ENCODE measurements at places on chromosomes 4 and X. TPM values are rescaled to one million over a fixed set of nuclear protein-coding genes. Genes with fewer than 3 reads are reported as not detected.
A peak's percentile ranks its signal among the peaks of the same experiment; 100 is the strongest.

HGFAC gene
- 0.50 TPM for total RNA-seq

RAB9B gene
- total RNA-seq = 2.0 TPM

BEND2 gene
- total RNA-seq = not detected

SPP1 gene
- 6.5 TPM for total RNA-seq

DCAF8L2 gene
- total RNA-seq = not detected

DNA sequence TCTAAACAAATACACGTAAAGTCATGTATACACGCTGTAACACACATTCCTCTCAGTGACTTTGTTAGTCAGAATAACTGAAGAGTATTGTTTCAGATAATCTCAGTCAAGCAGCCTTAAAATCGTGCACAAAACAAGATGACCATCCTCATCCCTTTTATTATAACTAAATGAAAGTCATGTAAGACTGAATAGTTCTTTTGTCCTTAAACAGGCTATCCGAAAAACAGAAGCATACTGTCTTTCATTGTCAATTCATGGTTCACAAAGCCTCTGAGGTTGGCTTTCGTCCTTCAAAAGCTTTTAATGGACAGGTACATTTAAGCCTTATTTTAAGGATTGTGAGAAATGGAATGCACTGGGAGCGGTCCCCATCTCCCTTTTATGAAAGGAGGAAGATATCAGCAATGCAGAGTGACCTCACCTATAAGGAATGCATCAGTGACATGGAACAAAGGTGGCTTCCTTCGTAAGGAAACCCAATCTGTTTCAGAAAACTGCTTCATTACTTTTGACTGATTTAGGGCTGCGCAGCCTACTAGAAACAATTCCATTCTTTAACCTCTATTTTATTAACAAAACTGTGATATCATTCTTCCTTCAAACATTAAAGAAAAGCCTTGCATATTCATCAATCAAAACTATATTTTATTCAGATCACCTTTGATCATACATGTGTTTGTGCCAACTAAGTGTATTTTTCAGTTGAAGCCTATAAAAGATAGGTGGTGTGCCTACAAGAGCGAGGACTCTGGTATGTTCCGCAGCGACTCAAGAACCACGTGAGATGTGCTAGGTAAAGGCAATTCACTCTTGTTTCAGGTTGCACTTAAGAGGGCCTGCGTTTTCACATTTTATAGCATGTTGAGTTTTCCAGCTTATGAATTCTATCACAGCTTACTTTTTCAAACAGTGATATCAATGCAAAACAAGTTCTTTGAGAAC, 19.2 kb downstream of the SH3RF1 start:
- no peak for DNase-seq
- H3K4me3 ChIP-seq = no peak overlapping the region
- H3K27me3 ChIP-seq = no peaks in the 10 kb centered on the region
- H3K36me3 ChIP-seq = peaks cover 12% of the 10 kb centered on the region
- H3K4me1 ChIP-seq = peaks cover 86% of the 10 kb centered on the region

DNA sequence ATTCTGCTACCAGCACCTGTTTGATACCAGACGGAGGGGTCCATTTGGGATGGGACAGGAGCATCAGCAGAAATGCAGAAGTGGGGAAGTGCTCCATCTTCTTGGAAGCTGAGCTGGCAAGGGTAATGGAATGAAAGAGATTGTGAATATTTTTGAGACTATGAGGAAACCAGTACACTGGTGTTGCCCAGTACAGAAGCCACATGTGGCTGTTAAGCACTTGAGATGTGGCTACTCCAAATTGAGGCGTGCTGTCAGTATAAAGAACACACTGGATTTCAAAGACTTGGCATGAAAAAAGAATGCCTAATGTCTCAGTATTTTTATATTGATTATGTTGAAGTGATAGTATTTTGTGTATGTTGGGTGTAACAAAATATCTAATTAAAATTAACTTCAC, 153.4 kb downstream of the PTTG2 start:
- H3K36me3 ChIP-seq = peaks cover 12% of the 10 kb centered on the region
- no peaks in the 10 kb centered on the region for H3K27me3 ChIP-seq
- no peak for DNase-seq
- H3K4me1 ChIP-seq = peaks cover 11% of the 10 kb centered on the region
- H3K4me3 ChIP-seq = no peak overlapping the region
- no peak overlapping the region for H3K27ac ChIP-seq

DNA sequence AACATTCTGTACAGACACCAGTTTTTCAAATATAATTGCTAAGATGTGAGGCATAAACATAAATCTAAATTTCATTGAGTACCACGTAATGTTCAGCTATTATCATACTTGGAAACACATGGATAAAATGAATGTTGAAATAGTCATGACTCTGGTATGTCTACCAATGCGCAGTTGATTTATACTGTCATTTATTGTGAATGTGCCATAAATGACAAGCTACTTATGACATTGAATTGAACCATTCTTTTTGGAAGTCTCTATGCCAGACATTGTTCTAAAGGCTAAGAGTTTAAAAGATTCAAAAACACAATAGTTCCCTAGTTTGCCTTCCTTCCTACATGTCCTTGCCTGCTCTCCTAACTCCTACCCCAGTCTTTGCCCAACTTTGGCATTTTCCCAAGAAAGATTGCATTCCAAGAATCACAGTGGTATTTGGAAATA, 96.6 kb upstream of the DMD start:
- H3K27ac ChIP-seq = peak overlapping the region; percentile 38
- H3K4me1 ChIP-seq = peaks cover 12% of the 10 kb centered on the region
- no peak for DNase-seq
- no peaks in the 10 kb centered on the region for H3K36me3 ChIP-seq
- no peak overlapping the region for H3K4me3 ChIP-seq
- H3K27me3 ChIP-seq = no peaks in the 10 kb centered on the region

GRCh38 chrX:40617566-40617965, 5.7 kb upstream of the MPC1L start:
- H3K27ac ChIP-seq = no peak overlapping the region
- no peaks in the 10 kb centered on the region for H3K27me3 ChIP-seq
- no peak overlapping the region for H3K4me3 ChIP-seq
- no peaks in the 10 kb centered on the region for H3K4me1 ChIP-seq

- H3K4me1 ChIP-seq = peaks cover 71% of the 10 kb centered on the region
- peak overlapping the region; percentile 87 for H3K27ac ChIP-seq
- peak overlapping the region; percentile 99 for H3K4me3 ChIP-seq
Observed at GRCh38 chr4:150590631-150591030, 8.7 kb downstream of the MAB21L2 start.

DNA sequence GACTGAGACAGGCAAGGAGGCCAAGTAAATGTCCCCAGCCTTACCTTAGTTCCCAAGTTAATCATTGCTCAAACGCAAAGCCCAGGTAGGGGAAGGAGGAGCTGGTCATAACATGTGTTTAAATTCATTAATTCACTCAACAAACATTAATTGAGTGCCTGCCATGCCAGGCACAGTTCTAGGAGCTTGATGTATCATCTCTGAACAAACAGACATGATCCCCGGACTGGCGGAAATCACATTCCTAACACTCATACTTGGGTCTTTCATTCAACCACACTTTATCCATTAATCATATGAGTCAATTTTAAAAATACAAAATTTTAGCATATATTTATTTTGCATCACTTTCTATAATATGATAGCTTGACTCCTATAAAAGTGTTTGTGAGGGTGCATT, 335.3 kb upstream of the NOCT start:
- peaks cover 16% of the 10 kb centered on the region for H3K4me1 ChIP-seq
- H3K27ac ChIP-seq = peak overlapping the region; percentile 48
- no peaks in the 10 kb centered on the region for H3K36me3 ChIP-seq
- no peaks in the 10 kb centered on the region for H3K27me3 ChIP-seq
- no peak for DNase-seq

DNA sequence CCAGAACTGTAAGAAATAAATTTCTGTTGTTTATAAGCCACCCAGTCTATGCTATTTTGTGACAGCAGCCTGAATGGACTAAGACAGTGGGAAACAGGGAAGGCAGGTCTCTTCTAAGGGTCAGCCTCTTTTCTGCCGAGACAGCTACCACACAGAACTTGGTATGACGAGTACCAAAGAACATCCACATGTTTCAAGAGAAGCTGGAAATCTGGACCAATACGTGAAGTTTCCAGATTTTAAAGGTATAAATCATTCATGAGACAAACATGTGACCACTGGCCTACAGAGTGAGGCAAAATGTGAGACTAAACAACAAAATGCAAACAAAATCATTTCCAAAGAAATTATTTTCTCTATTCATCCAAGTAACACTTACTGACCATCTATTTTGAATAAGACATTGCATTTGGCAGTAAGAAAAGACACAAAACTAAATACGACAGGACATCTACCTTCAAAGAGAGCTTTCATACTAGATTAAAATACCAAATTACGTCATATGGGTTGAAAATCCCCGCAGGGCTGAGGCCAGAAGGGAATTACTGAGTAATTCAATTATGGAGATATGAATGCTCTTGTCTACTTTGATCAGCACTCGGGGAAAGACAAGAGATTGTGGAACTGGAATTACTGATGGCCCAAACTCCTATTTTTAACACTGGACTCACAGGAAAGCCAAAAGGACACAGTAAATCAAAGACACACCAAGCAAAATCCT, 7.2 kb downstream of the SCARB2 start:
- peaks cover 3% of the 10 kb centered on the region for H3K36me3 ChIP-seq
- no peaks in the 10 kb centered on the region for H3K27me3 ChIP-seq
- DNase-seq = peak; percentile 17
- H3K27ac ChIP-seq = no peak overlapping the region
- peaks cover 45% of the 10 kb centered on the region for H3K4me1 ChIP-seq

DNA sequence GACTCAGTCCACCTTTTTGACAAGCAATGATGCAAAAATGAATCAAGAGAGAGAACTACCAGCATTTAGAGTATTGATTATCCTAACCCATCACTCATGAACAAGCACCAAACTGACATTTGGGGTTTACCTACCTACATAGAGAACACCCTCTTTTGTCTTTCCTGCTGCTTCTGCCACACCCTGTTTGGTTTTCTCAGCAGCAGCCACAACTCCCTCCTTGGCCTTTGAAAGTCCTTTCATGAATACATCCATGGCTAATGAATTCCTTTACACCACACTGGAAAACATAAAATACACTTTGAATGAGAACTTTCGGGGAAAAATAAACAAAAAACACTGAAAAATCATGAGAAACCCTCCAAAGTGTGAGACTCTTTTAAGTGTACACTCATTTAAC, 1.5 kb downstream of the SNCA start:
- H3K36me3 ChIP-seq = no peaks in the 10 kb centered on the region
- peaks cover 52% of the 10 kb centered on the region for H3K27me3 ChIP-seq
- peaks cover 15% of the 10 kb centered on the region for H3K4me1 ChIP-seq

- no peak overlapping the region for H3K27ac ChIP-seq
- H3K4me3 ChIP-seq = no peak overlapping the region
- H3K4me1 ChIP-seq = no peaks in the 10 kb centered on the region
- no peaks in the 10 kb centered on the region for H3K27me3 ChIP-seq
Observed at GRCh38 chrX:81241753-81242152, 39.9 kb downstream of the SH3BGRL start.

DNA sequence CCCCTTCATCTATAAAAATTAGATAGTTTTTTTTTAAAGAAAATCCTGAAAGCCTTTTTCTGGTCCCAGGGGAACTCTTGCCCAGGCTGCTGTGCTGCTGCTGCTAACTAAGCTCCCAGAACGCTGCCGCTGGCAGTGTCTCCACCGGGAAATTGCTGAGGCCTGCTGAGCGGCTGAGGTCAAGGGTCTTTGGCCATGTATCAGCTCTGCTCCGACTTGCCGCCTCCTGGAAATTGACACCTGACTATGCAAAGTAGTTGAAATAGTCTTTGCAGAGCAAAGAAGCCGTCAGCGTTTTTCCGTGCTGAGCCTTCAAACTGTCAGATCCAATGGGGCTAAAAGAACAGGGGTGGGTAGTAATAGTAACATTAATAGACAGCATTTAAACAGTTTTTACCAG, 839 bp downstream of the QDPR start:
- peaks cover 19% of the 10 kb centered on the region for H3K4me1 ChIP-seq
- peaks cover 2% of the 10 kb centered on the region for H3K36me3 ChIP-seq
- DNase-seq = no peak
- peak overlapping the region; percentile 95 for H3K27ac ChIP-seq
- H3K4me3 ChIP-seq = peak overlapping the region; percentile 98
- peaks cover 12% of the 10 kb centered on the region for H3K27me3 ChIP-seq

DNA sequence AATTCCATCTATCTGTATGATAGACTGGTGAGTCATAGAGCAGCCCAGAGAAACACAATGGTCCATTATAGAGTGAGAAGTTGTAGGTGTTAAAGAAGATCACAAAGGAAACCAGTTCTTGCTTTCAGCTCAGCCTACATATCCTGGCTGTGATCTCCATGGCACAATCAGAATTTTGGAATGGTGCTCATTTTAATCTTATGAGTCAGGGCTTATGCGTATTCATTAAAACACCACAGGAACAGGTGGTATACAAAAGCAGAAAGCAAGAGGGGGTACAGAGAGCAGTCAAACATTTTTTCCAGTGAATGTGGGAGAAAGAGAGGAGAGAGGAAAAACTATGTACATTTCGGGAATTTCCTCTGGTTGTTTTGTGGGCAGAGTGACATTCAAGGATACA, 126.9 kb downstream of the MFAP3L start:
- no peak overlapping the region for H3K4me3 ChIP-seq
- H3K27ac ChIP-seq = no peak overlapping the region

DNA sequence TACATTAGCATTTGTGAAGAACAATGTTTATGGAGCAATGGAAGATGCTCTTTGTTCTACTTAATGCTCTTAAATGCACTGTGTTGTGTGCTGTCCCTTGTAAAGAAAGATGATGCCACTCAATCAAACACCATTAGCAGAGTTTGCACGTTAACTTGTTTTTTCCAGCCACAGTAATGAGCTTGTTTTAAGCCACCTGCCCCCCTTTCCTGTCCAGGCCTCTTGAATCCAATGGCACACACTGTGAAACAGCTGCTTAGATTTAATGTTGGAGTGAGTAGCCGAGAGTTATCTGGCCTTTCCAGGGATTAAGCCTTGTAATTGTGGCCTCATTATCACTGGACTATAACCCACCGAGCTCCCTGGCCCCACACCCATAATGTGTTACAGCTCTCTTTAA, 86.0 kb downstream of the PAK3 start:
- H3K4me3 ChIP-seq = no peak overlapping the region
- no peaks in the 10 kb centered on the region for H3K27me3 ChIP-seq
- no peak for DNase-seq

DNA sequence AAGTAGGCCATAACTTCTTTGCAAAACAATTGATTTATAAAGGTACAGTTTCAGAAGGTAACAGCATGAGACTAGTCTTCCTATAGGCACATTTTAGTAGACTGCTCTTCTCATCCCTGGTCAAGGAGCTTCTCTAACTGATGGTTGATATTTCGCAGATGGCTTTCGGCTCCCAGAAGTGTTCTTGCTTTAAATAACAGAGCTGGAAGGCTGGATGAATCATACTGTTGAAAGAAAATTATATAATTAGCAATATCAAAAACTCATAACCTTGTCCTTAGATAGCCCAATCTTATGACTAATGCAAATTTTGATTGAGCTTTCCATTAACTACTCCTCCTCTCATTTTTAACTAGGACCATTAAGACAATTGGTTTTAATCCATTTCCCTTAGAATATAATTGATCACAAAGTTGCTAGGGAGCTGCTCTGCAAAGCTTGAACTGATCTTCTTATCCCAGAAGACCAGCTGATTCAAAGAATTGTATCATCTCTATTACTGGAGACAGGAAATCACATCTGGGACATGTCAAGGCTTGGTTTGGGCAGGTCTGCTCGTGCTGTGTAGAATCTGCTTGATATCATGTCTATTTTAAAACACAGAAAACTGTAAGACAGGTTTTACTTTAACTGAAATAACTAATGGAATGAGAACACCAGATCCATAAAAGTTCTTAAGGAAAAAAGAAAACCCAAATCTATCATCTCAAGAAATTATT, 38.6 kb downstream of the CENPU start:
- no peaks in the 10 kb centered on the region for H3K27me3 ChIP-seq
- no peak for DNase-seq
- H3K4me3 ChIP-seq = no peak overlapping the region
- peaks cover 22% of the 10 kb centered on the region for H3K36me3 ChIP-seq
- peaks cover 3% of the 10 kb centered on the region for H3K4me1 ChIP-seq

GRCh38 chr4:149187726-149188125, 627.9 kb downstream of the IQCM start:
- no peaks in the 10 kb centered on the region for H3K27me3 ChIP-seq
- H3K36me3 ChIP-seq = no peaks in the 10 kb centered on the region
- H3K4me1 ChIP-seq = no peaks in the 10 kb centered on the region
- H3K4me3 ChIP-seq = no peak overlapping the region

Measured in osteocyte (in vitro differentiated cells).